DMS53 (cell line): ENCODE measurements at places on chromosomes 4 and X.

DNA sequence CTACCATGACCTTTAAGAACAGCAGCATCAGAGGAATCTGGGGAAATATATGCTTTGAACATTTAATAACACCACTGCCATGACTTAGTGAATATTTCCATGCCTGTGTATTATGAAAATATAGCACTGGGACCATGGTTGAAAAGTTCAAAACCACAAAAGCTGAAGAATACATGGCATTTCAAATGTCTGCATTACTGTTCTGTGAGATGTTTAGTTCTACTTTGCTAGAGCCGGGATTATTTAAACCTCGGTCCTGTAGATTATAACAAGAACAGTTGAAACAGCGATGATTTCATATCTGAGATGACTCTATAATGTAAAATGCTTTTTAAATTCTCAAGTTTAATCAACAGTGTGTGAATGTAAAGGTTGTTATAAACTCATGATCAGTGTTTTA lies 126.7 kb upstream of the AGA start:
- no peak for DNase-seq

- no peak for DNase-seq
Observed at GRCh38 chr4:140621161-140621560, 52.4 kb upstream of the UCP1 start.

DNA sequence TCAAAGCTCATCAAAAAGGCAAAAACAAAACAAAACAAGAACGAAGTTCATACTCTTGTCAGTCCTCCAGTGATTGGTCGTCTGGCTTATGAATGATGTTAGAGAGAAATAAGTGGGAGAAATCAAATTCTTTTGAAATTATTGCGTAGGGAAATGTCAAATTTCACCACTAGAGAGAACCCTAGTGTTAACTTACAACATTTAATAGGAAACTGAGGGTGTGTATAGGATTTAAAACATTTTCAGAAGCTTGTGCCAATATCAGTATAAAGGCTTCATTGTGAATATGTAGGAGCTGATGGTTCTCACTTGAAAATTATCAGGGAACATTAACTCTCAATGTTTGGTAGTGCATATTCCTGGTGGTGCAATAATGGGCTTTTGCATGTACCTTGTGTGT lies 17.4 kb downstream of the ADH6 start:
- peak; percentile 8 for DNase-seq

- DNase-seq, result peak; percentile 40
Observed at GRCh38 chrX:64894454-64895038, 81.7 kb downstream of the ZC4H2 start.

- DNase-seq, result no peak
Observed at GRCh38 chrX:40729598-40730584, 5.5 kb downstream of the MED14 start.

GRCh38 chr4:14375816-14376215 lies 626.5 kb upstream of the CPEB2 start:
- DNase-seq, result no peak

GRCh38 chrX:102345916-102346315 lies 93.9 kb downstream of the NXF2B start:
- DNase-seq, result no peak

DNA sequence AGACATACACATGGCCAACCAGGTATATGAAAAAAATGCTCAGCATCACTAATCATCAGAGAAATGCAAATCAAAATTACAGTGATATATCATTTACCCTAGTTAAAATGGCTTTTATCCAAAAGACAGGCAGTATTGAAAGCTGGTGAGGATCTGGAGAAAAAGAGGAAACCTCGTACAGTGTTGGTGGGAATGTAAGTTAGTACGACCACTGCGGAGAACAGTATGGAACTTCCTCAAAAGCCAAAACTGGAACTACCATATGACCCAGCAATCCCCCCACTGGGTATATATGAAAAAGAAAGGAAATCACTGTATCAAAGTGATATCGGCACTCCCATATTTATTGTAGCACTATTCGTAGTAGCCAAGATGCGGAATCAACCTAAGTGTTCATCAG lies 23.4 kb downstream of the ABHD18 start:
- DNase-seq, result no peak

DNA sequence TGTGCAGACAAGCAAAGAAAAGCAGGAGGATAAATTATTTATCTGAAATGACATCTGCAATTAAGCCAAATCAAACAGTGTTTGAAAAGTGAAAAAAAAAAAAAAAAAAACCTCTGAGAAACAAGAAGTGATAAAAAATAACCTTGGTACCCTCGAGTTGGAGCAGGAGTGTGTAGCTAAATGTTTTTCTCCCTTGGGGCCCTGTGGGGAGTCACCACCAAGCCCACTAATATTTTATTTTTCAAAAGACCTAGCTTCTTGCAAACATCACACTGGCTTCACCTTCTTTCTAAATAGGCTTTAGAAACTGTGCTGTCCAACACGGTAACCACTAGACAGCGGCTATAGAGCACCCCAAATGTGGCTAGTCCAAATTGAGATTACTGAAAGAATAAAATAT lies 47.7 kb downstream of the SNX25 start:
- DNase-seq, result no peak

GRCh38 chrX:27444093-27444908 lies 18.8 kb downstream of the PPP4R3C start:
- no peak for DNase-seq

- DNase-seq, result no peak
Observed at GRCh38 chrX:49106296-49106695, 17.2 kb downstream of the GPKOW start.

DNA sequence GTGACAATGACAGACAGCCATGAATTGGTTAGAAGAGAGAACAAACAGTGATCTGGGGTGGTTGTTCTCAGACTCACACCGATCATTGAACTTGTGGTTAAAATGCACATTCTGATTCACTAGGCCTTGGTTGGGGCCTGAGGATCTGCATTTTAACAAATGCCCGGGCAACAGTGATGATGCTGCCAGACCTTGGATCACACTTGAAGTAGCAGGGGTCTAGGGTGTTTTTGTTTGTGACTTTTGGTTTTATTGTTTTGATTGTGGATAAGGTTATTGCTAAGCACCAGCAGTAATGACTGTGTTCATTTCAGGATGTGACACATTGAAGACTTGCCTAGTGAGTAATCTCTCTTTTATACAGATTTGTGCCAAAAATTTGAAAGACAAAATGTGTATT lies 36.5 kb downstream of the TXLNG start:
- no peak for DNase-seq

DNA sequence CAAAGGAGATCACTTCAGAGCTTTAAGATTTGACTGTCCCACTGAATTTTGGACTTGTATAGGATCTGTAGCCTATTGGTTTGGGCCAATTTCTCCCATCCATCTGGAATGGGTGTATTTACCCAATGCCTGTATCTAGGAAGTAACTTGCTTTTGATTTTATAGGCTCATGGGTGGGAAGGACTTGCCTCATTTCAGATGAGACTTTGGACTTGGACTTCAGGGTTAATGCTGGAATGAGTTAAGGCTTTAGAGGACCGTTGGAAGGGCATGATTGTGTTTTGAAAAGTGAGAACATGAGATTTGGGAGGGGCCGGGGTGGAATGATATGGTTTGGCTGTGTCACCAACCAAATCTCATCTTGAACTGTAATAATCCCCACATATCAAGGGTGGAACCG lies 73.8 kb downstream of the ZNF518B start:
- no peak for DNase-seq

DNA sequence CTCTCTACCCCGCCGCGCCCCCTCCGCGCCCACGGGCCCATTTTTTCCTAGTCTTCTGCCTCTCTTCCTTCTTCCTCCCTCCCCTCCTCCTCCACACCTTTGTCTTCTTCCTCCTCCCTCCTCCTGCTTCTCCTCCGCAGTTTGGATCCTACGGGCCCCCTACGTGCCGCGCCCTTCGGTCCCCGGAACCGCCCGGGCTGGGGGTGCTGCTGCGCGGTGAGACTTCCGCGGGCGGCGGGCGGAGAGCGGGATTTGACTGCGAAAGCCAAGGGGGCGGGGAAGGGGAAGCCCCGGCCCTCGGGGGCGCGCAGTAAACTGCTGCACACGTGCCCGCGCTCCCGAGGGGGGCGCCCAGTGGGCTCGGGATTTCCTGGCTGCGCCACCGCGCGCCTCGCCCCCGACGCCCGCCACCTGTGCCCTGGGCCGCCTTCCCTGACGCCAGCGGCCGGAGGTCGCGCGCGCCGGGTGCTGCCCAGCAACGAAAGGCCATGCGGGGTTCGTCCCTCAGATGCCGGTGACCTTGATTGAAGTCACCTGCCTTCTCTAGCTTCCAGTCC lies 3.3 kb upstream of the NKX3-2 start:
- DNase-seq, result peak; percentile 85

DNA sequence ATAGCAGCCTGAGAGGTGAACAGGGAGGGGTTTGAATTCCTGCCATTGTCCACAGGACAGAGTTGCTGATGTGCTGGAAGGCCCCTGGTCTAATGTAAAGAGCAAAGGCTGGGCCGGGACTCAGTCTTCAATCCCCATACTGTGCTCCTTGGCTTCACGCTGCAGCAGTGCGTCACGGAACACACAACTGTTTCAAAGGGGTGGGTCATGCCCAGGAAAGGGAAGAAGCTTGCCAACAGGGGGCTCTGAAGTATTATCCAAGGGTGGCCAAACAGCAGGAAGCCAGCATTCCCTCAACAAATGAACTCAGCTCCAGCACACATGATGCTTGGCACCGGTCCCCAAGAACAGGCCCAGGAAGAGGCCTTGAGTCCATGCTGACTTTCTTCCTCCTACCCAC lies 122.5 kb downstream of the NFKB1 start:
- DNase-seq, result peak; percentile 43

DNA sequence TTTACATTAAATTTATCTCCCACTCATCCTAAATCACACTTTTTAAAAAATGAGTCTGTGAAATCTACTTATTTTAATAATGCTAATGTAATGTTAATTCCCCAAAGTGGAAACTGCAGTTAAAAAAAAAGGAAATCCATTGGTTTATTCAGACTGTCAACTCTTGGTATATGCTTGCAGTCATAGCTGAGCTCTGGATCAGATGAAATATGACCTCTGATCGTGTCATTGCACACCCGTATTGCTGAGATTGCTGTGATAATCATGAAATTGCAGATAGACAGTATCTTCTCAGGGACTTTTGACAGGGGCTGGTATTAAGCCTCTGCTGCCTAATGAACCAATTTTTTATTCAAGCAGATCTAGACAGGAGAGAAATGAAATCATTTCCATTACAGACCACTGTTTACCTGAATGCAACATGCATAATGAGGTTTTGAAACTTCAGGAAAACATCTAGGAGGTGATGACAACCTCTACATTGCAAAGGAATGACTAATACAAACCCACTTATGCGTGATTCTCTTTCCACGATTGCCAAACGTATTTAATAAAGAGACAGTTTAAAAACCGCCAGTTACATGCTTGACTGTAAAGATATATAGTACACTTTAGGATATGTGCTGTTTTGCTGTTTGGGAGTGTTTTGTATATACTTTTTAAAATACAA lies 138.3 kb upstream of the PUDP start:
- no peak for DNase-seq

DNA sequence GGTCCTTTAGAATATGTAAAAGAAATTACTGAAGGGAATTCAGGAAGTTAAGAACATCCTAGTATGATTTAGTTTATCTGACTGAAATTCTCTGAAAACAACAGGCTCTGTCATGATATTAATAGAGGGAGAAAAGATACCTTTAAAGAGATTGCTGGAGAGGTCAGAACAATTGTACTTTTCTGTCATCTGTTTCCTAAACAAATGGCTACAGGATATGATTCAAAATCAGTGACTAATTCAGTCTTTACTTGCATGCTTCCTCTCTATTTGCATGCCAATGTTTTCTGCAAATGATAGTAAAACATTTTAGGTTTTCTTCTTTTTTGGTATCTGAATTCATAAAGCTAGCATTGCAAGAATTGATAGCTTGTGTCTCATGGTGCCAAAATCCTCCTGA lies 616.7 kb upstream of the PCDH7 start:
- DNase-seq, result peak; percentile 7

- no peak for DNase-seq
Observed at GRCh38 chrX:78624962-78625909, 33.9 kb downstream of the RTL3 start.

DNA sequence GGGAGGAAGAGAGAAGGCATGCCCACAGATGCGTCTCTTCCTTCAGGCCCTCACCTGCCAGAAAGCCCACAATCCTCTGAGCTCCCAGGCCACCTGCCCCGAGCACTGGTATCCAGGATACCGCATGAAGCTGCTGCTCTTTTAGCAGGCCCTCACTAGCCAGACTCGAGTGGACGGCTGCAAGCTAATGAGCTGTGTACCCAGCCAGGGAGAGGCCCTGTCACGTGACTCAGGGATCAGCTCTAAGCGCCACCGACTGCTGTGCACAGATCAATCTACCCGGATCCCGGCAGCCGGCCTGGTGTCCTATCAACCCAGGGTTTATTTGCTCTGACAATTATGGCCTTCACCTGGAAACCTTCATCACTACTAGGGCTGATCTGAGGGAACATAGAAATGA lies 39.0 kb downstream of the BCOR start:
- DNase-seq, result peak; percentile 96

DNA sequence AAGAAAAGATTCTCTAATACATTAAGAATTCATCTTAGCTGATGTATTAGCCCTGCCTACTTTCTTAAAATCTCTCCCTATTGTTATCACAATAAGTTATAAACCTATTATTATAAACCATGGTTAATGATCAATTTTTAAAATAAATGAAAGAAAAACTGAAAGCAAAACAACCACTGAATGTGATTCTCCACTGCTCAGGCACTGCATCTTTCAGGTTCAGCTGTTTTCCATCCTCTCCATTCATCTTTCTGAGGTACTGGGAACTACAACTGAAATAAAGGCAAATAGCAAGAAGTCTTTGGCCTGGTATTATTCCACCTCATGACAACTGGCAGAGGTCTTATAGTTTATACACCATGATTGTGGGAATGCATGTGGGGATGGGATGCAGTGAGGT lies 798.9 kb upstream of the AADAT start:
- no peak for DNase-seq

GRCh38 chrX:150767475-150768131 lies 74.4 kb downstream of the MTMR1 start:
- peak; percentile 18 for DNase-seq

DNA sequence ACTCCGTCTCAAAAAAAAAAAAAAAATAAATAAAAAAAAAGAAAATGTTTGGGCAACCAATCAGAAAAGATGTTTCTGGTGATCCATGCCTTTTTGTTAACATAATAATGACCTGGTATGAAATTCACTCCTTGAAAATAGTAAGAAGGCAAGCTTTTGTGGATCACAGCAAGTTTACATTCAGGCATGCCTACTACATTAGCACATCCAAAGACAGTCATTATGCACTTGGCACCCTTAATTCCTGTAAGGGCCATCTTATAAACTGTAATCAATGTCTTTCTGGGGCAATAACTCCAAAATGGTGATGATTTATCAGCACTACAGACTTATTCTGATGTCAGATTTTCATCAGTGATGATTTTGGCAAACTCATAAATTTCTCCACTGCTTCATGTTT lies 1871.6 kb upstream of the AGA start:
- no peak for DNase-seq

DNA sequence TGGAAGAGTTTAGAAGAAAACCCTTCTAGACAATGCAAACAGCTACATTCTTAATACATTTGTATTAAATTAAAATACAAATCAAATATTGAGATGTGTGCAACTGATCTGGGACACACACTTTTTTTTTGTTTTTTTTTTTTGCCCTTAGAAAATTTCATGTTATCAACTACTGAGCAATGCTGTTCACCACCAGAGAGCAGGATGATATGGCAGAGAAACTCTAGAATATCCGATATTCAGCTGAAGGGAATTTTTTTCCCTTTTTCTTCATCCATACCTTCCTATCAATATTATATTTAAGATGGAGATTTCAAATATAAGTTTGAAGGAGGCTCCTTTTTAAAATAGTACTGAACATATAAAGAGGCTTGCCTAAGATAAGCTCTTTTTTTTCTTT lies 1.0 kb downstream of the NDST3 start:
- DNase-seq, result no peak
